ENCODE measurements at places on chromosomes 4 and X.

DNA sequence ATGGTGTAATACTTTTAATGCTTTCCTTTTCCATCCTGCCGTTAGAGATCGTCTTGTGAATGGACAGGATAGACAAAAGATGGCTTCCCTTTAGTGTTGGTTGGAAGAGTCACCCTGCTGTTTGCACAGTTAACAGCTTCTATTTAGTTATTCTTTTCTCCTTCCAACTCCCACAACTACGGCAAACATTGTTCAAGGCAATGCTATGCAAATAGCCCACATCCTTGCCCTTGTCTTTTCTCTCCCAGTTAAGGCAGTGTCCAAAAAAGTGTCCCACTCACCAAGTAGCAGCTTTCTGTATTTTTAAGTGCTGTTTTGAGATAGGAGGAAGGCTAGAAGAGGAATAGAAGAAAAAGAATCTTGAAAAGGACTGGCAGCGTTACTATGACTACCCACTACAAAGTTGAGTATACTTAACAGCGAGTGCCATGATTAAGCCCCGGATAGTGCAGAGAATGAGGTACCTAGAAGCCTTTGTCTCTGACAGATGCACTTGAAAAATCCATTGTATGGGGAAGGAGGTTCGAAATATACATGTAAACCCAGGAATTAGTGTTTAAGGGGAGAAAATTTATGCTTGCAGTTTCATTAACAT, 12.1 kb upstream of the RUFY3 start:
- no peak for DNase-seq

GRCh38 chr4:126604268-126604867, 1028.4 kb upstream of the INTU start:
- DNase-seq: peak; percentile 62

- no peak for DNase-seq
Observed at GRCh38 chr4:77893451-77893850, 30.8 kb downstream of the MRPL1 start.

DNA sequence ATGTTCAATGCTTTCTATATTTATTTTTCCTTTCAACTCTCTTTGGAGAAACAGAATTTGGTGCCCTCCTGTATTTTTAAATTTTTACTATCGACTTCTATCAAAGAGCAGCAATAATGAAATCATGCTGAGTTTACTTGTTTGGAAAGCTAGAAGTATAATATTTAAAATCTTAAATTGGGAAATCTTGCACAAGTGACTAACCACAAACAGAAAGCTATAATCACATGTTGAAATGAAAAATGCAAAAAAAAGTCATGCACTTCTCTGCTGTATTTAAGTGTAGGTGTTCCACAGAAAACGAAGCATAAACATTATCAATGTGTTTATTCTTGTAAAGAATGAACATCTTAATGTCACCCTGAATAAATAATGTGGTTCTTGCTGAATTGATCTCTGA, 306.1 kb downstream of the PCDH18 start:
- peak; percentile 18 for DNase-seq

DNA sequence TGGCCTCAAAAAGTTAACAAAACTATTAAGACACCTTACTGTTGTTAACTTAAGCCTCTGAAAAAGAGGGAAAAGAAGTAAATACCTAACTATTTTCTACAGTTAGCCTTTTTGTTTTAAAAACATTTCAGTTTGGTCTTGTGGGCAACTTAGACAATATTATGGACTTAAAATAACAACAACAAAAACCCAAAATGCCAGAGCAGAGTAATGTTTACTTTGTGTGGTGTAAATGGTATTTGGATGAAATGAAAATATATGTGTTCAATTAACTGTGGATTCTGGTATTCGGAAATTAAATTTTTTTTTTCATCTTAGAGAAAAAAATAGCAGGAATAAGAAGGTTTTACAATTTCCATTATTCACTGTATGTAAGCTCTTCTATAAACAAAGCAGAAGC, 79.6 kb upstream of the NPNT start:
- no peak for DNase-seq

DNA sequence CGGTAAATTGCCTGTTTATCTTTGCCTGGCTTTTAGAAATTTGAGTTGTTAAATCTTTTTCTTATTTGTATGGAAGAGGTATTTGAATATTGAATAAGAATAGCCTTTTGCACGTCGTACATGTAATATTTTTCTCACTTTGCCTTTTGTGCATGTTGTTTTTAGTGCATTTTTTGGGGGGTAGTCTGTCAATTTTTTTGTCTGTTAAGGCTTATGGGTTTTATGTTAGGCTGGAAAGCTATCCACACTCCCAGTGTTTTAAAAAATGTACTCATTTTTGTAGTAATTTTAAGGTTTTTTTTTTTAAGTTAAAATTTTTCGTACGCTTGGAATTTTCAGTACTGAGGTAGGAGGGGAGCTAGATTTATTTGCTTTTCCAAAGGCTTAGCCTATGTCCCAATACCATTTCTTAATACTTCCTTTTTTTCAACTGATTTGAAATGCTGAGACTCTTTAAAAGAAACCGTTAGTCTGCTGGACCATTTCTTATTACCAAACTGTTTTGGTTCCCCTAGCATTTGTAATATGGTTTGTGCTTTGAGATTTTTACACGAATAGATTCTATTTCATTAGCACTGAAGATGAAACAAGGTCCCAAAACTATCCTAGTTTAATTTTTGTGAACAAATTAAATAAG, 1.3 kb downstream of the HERC5 start:
- DNase-seq: no peak

DNA sequence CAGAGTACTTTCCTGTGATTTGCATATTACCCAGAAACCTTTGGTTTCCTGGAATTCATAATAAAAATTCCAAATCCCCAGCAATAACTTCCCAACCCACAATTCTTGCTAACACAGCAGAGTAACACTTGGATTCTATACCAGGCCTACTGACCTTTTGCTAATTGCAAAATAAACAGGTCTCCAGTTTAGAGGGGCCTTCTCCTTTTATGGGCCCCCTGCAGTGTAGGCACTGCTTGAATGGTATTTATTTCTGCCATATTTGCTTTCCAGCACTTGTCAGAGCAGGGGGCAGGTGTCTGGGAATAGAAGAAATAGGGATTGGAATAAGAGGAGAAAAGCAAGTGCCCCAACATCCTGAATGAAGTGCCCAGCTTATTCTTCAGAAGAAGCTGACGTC, 25.3 kb upstream of the GPC3 start:
- no peak for DNase-seq

- DNase-seq: no peak
Observed at GRCh38 chr4:153131596-153131995, 72.6 kb upstream of the TRIM2 start.

DNA sequence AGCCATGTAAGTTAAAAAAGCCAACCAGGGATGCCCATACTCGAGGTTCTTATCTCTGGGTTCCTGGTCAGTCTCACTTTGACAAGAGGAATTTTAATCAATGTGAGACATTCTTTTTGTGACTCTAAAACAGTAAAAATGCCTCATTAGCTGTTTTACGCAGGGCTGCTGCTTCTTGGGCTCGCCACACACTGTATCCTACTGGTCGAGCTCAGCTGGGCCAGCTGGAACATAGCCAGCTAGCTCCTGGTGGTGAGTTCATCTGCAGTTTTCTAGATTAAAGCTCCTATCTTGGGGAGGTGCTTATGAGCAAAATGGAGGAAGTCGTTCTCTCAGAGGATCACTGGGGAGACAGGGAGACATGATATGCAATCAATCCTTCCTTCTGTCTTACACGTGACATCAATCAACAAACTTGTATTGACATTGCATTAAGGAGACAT, 55.9 kb upstream of the LEF1 start:
- DNase-seq: peak; percentile 58

GRCh38 chr4:80069108-80069836, 3.8 kb downstream of the ANTXR2 start:
- peak; percentile 65 for DNase-seq

DNA sequence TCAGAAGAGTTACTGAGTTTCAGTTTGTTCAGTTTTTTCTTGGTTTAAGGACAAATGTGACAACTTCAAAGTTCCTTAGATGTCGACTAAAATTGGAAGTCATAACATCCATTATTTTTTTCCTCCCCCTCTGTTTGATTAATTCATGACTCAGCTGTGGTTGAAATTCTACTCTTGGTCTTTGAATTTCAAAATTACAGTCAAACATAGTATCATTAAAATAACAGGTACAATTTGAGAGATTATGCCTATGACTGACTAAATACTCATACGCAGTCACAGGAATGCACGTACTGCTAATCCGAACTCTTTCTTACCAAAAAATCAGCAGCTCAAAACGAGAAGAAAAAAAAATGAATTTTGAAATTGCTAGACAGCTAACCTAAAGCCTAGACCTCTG, 1434.8 kb downstream of the RAPGEF2 start:
- no peak for DNase-seq

- DNase-seq: no peak
Observed at GRCh38 chrX:15645266-15645665, 19.3 kb downstream of the CLTRN start.

GRCh38 chr4:88166608-88167007, 8.2 kb upstream of the ABCG2 start:
- peak; percentile 30 for DNase-seq

GRCh38 chrX:149916745-149917392, 12.5 kb upstream of the HSFX4 start:
- no peak for DNase-seq

- DNase-seq: no peak
Observed at GRCh38 chr4:3364634-3365314, 72.0 kb downstream of the RGS12 start.

GRCh38 chrX:120790118-120790517, 85.5 kb downstream of the CT47B1 start:
- peak; percentile 83 for DNase-seq

GRCh38 chr4:100109921-100110320, 80.3 kb downstream of the DDIT4L start:
- DNase-seq: no peak

- DNase-seq: no peak
Observed at GRCh38 chr4:3421470-3421869, 20.3 kb upstream of the HGFAC start.

- peak; percentile 19 for DNase-seq
Observed at GRCh38 chrX:118756101-118756500, 28.7 kb downstream of the IL13RA1 start.

- DNase-seq: no peak
Observed at GRCh38 chr4:20678400-20678799, 21.9 kb upstream of the PACRGL start.

DNA sequence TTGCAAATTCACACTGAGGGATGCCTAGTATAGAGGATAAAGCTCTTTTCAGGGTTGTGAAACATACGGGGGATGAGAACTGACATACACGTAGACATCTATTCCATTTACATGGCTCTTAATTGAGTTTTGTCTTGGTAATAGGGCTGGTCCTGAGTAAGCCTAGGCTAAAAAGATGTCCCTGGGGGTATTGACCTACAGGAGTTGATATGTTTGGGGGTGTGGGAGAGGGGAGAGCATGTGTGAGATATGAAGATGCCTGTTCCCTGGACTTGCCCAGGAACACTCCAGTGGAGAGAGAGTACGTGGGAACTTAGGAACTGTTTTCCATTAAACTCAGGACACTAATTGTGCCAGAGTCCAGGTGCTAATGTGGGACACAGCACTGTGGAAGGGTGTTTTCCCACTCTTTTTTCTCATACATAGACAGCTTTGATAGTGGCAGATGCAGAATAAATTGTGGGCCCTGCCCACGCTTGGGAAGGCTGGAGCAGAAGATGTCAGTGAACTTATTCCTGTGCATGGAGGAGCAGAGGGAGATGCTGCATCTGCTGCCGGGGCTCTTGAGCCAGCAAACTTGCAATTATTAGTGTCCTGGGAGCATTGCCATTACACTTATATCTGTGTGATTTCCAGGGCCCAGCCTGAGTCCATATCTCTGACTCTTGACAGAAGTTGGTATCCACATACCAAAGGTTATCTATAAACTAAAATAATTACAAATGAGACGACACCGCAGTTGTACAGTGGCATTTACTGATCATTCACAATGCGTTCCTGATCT, 20.7 kb downstream of the SYNPO2 start:
- DNase-seq: no peak

DNA sequence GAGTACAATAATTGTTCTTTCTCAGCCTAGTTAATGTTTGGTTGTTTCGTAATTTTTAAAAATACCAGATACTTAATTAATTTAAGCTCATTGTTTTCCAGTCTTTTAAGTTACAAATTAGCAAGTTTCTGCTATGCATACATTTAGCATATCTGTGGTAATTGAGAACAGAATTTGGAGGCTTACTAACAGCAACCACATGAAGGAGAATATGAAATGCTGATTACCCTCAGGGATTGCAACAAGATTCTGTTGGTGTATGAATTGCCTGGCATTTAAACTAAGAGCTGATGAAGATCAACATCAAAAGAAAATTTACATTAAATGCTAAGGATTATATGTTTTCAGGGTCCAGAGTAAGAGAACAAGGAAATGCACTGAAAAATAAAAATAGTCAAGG, 580.0 kb upstream of the INTU start:
- DNase-seq: no peak

GRCh38 chr4:74121643-74122579, 22.9 kb upstream of the CXCL2 start:
- no peak for DNase-seq

- peak; percentile 25 for DNase-seq
Observed at GRCh38 chr4:107709916-107710315, 10.1 kb downstream of the PAPSS1 start.

DNA sequence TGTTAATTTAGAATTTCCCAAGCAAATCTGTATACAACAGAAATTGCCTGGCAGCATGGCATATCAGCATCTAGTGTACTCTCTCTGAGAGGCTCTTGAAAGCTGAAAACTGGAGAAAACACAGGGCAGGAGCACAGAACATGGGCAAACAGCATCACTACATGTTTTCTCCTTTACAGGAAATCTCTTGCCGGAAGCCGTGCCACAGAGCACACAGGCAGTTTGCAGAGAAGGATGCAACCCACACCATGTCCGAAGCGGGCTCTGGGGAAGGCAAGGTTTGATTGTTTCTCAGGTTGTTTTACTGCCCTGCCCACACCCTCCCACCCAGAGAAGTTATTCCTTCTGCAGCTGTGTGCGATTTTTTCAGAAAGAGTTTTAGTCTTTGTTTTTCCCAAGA, 41.1 kb upstream of the FAM9C start:
- DNase-seq: no peak

- no peak for DNase-seq
Observed at GRCh38 chrX:48818098-48818497, 8.2 kb upstream of the ERAS start.

- DNase-seq: no peak
Observed at GRCh38 chrX:134926864-134927263, 63.9 kb upstream of the SMIM10 start.

DNA sequence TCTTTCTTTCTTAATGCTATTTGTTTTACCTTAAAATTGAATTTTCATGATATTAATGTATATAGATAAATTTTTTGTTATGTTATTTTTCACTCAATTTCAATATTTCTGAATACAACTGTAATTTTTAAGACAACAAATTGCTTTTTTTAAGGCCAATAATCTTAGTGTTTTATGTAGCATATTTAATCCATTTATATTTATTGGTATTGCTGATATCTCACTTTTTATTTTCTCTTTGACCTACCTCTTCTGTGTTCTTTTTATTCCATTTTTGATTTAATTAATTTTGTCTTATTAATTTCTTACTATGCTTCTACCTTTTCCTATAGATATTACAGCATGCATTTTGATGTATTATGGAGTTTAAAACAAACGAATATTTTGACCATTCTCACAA, 460.1 kb upstream of the AGA start:
- no peak for DNase-seq

GRCh38 chr4:110533590-110533910, 57.6 kb downstream of the ENPEP start:
- peak; percentile 4 for DNase-seq
